NCI-H526 (cell line): ENCODE measurements at places on chromosomes 5 and 9.

- no peak for DNase-seq
Observed at GRCh38 chr5:173454361-173454735, 126.1 kb upstream of the STC2 start.

- DNase-seq = no peak
Observed at GRCh38 chr5:169106911-169107706, 193.8 kb downstream of the SLIT3 start.

- DNase-seq = no peak
Observed at GRCh38 chr9:93059011-93059714, 662 bp downstream of the SUSD3 start.

DNA sequence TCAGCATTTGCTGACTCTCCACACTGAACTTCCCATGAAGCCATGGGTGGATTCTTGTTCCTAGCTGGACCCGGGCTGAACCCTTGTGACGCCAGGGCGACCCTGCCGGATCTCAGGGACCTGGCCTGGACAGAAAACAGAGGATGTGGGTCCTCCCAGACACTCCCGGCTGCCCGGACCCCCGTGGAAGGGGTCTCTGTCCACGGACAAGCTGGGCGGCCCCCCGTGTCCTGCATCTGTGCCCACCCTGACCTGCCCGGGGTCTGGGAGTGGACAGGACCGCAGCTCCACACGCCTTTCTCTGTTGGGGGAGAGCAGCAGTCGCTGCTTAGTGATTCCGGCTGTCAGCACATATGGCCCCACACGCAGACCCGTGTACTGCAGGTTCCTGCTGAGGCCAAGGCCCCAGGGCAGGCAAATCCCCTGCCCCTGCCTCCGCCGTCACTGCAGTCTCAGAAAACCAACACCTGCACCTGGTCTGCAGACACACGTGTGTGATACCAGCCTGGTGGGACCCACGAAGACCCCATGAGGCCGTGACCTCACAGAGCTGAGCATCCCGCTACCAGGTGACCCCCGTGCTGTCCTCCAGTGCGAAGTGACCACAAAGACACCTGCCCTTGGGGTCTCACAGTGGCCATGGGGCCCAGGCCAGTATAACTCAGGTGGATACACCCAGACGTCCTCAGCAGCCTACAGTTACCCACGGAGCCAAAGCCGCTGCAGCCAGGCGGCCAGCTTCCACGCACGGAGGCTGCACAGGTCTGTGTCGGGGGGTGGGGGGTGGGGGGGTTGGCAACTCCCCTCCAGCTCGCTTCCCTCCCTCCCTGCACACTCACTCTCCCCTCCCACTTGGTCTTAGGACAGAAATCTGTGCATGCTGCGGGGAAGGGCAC, 50.6 kb downstream of the NKD2 start:
- DNase-seq = no peak

DNA sequence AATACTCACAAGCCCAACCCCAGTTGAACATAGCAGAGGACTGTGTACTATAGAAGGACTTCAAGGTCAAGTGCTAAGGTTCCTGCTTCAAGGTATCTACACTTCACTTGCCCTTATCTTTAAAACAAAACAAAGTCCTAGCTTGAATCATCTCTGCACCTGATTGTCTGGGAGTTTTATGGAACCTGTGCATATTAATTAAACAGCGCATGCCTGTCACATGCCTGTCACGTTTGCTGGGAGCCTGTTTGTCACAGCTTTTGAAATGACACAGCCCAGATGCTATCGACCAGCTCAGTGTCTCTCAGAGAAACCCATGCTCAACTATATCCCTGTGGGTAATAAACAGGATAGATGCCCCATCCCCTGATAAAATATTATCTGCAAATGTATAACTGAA, 476.0 kb downstream of the ZSWIM6 start:
- DNase-seq = no peak
